ENCODE measurements at places on chromosomes 1 and 21. TPM values are rescaled to one million over a fixed set of nuclear protein-coding genes. Genes with fewer than 3 reads are reported as not detected.

Gene ZYG11A
- total RNA-seq, result 2.0 TPM

Gene TCHH
- not detected for total RNA-seq

Gene UBXN10
- total RNA-seq, result not detected

Gene KRTAP19-3
- not detected for total RNA-seq

Gene LGALS8
- total RNA-seq, result 57.7 TPM
